IMR-90 (cell line): ENCODE measurements at places on chromosomes 13 and 19.

GRCh38 chr19:23002690-23003422, at the start of gene ZNF728:
Gene ZNF728 (minus strand): TSS chr19:23003176. CDS start chr19:23003030, 146 bp downstream.
- no peak for DNase-seq

DNA sequence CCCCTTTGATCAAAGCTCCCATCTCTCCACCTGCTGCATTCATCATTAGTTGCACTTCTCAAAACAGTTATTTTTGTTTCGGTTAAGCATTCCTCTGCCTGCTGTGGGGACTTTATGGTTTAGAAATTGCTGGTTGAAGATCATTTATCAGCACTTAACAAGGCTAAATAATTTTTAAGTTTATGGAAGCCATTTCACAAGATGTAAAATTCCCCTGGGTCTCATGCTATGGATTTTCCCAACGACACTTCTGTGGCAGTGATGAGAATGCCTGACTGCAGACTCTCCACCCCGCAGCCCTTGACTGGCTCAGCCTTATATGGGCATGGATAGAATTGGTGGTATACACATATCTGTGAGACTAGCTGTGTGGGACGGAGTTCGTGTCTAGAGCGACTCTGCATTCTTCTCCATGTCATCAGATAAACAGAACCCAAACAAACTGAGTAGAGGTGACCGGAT, 52.8 kb downstream of the COL4A2 start:
- peak; percentile 97 for DNase-seq

DNA sequence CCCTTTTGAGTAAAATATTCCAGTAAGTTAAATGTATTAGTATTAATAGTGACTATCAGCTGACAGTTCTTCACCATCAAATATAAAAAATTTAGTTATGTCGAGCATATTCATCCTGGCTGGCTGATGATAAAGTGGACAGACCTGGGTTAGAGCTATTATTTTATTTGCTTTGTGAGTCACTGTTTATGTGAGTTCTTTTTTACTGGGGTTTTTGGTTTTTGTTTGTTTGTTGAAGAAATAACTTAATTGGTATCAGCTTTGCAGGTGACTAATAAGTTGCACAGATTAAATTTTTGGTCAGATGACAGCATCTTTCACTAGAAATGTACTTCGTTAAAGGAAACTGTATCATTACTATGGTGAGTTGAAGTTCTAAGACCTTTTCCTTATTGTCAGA, 224.7 kb downstream of the GGACT start:
- DNase-seq, result peak; percentile 65

DNA sequence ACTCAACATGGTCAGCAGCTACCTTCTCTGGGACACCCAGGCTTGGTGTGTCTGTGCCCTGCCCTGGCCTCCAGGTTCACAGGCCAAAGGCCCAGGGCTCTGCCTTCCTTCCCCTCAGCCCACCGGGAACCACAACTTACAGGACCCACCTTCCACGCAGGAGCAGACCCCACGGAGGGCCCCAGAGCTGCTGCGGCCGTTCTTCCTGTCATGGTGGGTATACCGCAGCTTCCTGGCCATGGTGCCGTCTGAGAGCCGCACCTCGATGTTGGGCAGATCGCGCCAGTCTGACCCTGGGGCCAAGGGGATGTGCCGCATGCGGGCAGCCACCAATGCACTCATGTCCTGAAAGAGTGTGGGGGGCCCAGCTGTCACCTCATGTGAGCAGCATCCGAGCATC, 17.2 kb upstream of the EIF3G start:
- DNase-seq, result no peak

GRCh38 chr13:113023694-113024430, 54.8 kb downstream of the MCF2L start:
- no peak for DNase-seq

DNA sequence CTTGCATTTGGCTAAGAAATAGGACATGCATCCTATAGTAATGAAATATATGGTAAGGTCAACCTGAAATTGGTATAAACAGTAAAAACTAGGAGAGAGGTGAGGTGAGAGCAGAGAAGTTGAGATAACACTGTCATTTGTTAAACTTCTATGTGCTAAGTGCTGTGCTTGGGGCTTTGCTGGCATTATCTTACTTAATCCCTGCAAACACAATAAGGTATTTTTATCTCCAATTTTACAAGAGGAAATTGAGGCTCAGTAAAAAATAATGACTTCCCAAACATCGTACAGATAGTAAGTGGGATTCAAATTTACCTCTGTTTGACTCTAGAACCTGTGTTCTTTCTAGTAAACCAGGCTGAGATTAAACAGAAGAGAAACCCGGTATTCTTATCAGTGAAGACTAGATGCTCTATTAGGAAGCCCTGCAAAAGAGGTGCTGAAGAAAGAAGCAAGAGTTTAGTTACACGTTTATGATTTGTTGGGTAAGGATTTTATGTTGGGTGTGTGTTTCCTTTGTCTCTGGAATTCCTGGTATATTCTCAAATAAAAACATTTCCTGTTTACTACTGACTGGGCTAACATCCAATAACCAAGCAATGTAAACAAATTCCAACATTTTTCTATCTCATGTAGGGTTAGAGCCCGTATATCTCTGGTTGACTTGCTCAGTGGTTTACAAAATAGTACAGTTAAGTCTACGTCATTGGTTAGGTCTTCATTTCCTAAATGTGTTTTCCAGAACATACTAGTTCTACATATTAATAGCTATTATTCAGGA, 137.3 kb upstream of the FNDC3A start:
- DNase-seq, result peak; percentile 82

DNA sequence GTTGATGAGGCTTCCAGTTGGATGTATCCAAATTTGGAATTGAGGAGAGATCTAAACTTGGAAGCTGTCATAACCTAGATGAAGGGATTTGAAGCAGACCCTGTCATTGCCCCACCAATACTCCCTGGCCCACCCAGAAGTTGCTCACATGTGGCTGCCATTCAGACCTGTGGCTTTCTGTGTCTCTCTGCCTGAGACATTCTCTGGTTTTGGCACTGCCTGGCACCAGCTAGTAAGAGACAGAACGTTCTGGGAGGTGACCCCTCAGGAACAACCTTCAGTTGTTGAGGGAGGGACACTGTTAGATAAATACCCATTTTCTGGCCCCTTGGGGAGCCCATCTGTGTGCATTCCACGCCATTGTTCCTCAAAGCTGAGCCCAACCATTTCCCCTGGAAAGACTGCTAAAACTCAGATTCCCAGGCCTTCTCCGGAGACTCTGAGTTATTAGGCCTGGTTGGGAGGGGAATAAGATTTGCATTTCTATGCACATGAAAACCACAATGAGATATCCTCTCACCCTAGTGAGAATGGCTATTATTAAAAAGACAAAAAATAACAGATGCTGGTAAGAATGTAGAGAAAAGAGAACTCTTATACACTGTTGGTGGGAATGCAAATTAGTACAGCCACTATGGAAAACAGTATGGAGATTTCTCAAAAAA, 290.4 kb downstream of the TSHZ3 start:
- DNase-seq, result no peak

GRCh38 chr19:55691561-55692481, 16.8 kb downstream of the EPN1 start:
- DNase-seq, result no peak

- DNase-seq, result peak; percentile 28
These were observed 5.5 kb downstream of the SIN3B start for GRCh38 chr19:16834747-16835146.

DNA sequence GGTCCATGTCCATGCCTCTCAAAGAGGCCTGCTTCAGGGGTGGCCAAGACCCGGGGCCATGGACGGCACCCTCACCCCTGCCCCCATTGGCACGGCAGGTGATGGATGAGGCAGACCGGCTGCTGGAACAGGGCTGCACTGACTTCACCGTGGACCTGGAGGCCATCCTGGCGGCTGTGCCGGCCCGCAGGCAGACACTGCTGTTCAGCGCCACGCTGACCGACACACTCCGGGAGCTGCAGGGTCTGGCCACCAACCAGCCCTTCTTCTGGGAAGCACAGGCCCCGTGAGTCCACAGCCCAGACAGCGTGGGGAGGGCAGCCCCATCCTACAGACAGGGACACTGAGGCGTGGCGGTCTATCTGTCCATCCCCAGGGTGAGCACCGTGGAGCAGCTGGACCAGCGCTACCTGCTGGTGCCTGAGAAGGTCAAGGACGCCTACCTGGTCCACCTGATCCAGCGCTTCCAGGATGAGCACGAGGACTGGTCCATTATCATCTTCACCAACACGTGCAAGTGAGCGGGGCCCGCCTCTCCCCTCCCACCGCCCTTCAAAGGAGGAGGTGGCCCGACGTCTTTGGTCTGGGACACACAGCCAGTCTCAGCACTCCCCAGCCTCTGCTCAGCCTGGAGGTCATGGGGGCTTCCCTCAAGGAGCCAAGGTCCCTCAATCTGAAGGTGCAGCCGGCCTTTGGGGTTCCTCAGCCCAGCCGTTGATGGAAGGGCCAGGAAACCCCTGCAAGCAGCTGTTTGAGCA, 2.9 kb downstream of the DDX49 start:
- no peak for DNase-seq

GRCh38 chr19:16627193-16627927, 644 bp downstream of the MED26 start:
- DNase-seq, result no peak

GRCh38 chr13:24112791-24113190, 47.7 kb upstream of the SPATA13 start:
- peak; percentile 48 for DNase-seq

DNA sequence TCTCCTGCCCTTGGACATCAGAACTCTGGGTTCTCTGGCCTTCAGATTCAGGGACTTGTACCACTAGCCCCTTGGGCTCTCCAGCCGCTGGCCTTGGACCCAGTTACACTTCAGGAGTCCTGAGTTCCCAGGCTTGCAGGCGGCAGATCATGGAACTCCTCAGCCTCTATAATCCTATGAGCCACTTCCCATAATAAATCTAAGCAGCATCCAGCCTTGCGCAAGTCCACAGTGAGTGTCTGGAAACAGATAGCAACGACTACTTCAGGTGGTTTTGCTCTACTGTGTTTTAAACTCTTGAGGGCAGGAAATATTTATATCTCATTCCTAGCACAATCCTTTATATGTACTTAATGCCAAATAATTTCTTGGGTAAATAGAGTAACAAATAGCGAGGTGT, 92.3 kb downstream of the COL4A1 start:
- DNase-seq, result peak; percentile 56

DNA sequence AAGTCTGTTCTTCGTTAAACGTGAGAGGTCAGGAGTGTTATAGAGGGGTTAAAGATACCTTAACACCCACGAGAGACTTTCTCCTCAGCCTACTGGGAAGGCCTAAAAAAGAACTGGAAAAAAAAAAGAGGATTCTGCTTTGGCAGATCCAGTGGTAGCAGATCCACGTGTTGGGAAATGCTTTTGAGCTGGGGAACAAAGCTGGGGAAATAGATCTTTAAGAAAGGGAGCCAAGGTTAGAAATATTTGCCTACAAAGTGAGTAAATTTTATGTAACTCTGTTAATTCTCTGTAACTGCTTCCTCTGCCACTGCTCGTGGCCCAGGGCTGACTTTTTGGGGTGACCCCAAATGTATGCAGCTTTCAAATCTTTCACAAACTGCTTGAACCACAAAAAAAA, 11.7 kb downstream of the RFX2 start:
- DNase-seq, result no peak

DNA sequence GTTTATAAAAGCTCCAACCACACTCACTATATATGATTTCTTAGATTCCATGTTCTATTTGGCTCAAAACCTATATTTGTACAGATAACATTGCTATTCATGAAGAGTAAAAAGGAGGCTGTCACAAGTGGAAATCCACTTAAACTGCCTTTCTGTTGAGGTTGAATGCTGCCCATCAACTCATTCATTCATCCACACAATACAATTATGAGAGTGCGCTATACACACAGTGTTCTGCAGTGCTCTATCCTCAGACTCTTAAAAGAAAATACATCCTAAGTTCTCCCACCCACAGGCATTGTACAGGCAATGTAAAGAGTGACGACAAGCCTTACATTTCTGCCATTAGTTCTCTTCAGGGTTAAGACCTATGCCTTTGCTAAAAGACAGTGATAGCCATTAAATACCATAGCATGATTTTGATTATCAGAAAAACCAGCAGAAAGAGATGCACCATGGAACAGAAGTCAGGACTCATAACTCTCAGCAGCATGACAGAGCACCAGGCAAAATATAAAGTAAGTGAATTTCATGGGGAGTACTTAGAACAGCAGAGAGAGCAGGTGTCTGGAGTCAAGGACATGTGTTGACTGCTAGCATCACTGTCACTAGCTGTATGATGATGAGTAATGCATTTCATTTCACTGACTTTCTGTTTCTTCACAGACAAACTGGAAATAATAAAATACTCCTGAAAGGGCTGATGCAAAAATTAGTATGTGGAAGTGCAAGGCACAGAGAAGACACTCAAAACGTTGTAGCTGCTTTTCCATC, 218.0 kb downstream of the RBM26 start:
- DNase-seq, result no peak

GRCh38 chr13:99371956-99372355, 64.8 kb upstream of the GPR183 start:
- no peak for DNase-seq

GRCh38 chr19:33634361-33635091, 12.8 kb downstream of the CHST8 start:
- DNase-seq, result no peak

DNA sequence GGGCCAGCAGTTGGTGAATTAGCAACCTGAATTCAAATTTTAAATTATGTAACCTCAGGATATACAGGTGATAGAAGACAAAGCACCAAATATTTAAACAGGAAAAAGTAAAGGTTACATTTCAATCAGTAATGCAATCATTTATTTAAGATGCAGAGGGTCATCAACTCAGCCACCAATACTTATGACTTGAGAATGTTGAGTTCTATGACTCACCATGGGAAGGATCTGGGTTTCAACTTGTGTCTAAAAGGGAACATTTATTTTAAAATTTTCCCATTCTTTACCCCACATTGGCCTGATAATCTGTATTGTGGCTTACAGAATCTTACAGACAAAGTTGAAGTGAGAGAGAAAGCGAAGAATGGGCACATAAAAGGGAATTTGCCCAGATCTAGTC, 418.0 kb downstream of the NDFIP2 start:
- DNase-seq, result peak; percentile 54

DNA sequence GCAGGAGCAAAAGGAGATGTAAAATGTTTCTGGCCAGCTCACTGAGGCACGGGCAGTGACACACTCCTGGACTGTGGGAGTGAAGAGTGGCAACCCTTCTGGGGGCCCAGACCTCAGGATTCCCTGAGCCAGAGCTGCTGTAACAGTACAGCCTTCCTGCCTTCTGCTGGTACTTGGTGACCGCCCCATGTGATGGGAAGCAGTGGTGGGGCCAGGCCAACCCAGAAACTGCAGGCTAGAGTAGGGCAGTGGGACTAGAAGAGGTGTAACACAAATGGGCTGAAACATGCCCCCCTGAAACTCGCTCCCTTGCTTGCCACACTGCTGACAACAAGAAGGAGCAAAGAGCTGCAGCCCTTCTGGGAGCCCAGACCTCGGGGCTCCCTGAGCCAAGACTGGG, 217.1 kb upstream of the TRPC4 start:
- no peak for DNase-seq

GRCh38 chr13:100214886-100215285, 126.0 kb downstream of the PCCA start:
- DNase-seq, result peak; percentile 93

GRCh38 chr13:59834801-59835200, 328.9 kb downstream of the DIAPH3 start:
- DNase-seq, result peak; percentile 49

- DNase-seq, result peak; percentile 43
These were observed 33.3 kb upstream of the MICU2 start for GRCh38 chr13:21637296-21637695.

GRCh38 chr19:55467236-55468053, 2.9 kb upstream of the C19orf85 start:
- DNase-seq, result peak; percentile 65
